Fibroblast of the aortic adventitia (primary cell): ENCODE measurements at places on chromosomes 6 and 20. TPM values are rescaled to one million over a fixed set of nuclear protein-coding genes. Genes with fewer than 3 reads are reported as not detected.

DNA sequence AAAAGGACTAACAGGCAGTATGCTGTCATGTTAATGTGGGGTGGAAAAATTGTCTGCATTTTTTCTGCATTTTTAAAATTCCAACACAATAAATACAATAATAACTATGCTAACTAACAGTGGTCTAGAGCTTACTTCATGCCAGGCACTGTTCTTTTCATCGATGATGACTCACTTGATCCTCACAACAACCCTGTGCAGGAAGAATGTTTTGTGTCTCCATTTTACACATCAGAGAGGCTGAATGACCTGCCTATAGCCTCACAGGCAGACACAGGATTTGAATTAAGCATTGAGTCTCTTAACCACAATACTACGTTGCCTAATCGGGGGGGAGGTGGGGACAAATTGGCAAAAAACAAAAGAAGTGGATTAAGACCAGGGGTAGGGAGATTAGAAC lies 26.9 kb upstream of the FANCE start:
- DNase-seq = peak; percentile 91

- DNase-seq = no peak
Measured at GRCh38 chr6:160327981-160328380, 20.2 kb upstream of the SLC22A3 start.

DNA sequence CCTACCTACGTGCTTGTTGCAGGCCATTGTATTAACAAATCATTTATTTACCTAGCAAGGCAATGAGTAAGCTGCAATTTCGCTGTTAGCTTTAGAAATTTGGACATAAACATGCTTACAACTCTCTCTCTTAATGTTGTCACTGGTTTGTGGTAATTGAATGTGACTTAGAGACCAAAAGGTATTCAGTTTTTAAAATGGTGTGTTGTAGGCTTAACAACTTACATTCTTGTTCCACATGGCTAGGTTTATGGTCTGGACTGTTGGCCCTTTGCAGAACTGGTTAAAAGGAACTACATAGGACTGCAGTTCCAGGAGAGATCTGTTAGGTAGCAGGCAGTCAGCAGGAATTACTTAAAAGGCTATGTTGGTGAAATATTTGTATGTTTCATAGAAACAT lies 10.3 kb upstream of the CTAGE9 start:
- DNase-seq = no peak

Gene HLA-DRB1
- 0.09 and 0.90 TPM in 2 replicates for total RNA-seq

Gene MEI4
- total RNA-seq = not detected in 2 replicates

DNA sequence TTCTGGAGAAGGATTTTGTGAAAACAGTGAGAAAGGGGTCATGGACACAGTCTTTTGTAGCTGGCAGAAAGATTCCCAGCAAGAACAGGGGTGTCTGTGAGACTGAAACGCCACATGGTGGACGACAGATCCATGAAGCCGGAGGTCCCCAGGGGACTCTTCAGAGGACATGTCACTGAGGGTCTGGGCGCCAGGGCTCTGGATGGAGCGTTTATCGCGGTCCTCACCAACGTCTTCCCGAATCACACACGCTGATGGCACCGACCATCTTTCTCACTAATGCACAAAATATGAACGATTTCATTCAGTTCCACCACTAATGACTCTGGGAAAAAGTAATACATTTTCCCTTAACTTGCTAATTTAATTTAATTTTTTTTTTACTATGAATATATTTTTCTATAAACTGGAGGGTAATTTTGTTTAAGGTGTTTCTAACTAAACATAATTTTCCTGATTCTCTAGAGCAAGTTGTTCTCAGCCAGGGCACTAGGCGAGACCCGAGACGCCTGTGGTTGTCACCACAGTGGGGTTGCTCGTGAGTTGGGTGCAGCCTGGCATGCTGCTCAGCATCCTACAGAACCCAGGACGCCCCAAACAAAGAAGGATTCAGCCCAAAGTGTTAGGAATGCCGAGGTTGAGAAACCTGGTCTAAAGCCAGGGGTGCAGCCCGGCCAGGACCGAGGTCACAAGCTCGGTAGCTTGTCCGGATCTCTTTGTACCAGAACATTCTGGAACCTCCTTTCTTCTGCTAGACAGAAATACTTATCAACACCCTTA lies 306.2 kb downstream of the TAF4 start:
- no peak for DNase-seq

DNA sequence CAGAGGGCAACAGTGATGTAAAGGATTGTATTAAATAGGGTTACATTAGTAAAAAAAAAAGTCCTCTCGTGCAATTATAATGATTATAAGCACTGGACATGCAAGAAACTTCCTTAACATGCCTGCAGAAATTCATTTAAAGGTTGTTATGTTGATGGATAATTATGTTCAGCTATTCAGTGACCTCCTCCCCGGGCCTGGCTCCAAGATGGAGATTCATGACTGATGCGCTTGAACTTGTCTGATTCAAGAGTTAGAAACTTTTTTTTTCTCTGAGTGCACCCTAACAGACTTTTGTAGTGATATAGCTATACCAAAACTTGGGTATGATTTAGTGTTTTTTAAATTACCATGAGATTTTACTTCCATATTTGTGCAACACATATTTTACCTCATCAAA lies 1170.0 kb upstream of the CITED2 start:
- no peak for DNase-seq
